ENCODE measurements at places on chromosomes 6 and 20. TPM values are rescaled to one million over a fixed set of nuclear protein-coding genes. Genes with fewer than 3 reads are reported as not detected.

- no peaks in the 10 kb centered on the region for H3K27me3 ChIP-seq
- H3K36me3 ChIP-seq: no peaks in the 10 kb centered on the region
- peak; percentile 42 for DNase-seq
- H3K4me1 ChIP-seq: no peaks in the 10 kb centered on the region
- no peak overlapping the region for H3K27ac ChIP-seq
These were observed 987 bp downstream of the TMEM181 start for GRCh38 chr6:158560836-158561320.

- H3K36me3 ChIP-seq: no peaks in the 10 kb centered on the region
- H3K4me3 ChIP-seq: no peak overlapping the region
- H3K27ac ChIP-seq: no peak overlapping the region
These were observed 116.5 kb downstream of the TCP11 start for GRCh38 chr6:35024551-35025054.

GRCh38 chr20:3203315-3204123 is 963 bp downstream of the DDRGK1 start:
- peak overlapping the region; percentile 75 for H3K4me3 ChIP-seq
- peaks cover 10% of the 10 kb centered on the region for H3K4me1 ChIP-seq
- H3K36me3 ChIP-seq: no peaks in the 10 kb centered on the region

DNA sequence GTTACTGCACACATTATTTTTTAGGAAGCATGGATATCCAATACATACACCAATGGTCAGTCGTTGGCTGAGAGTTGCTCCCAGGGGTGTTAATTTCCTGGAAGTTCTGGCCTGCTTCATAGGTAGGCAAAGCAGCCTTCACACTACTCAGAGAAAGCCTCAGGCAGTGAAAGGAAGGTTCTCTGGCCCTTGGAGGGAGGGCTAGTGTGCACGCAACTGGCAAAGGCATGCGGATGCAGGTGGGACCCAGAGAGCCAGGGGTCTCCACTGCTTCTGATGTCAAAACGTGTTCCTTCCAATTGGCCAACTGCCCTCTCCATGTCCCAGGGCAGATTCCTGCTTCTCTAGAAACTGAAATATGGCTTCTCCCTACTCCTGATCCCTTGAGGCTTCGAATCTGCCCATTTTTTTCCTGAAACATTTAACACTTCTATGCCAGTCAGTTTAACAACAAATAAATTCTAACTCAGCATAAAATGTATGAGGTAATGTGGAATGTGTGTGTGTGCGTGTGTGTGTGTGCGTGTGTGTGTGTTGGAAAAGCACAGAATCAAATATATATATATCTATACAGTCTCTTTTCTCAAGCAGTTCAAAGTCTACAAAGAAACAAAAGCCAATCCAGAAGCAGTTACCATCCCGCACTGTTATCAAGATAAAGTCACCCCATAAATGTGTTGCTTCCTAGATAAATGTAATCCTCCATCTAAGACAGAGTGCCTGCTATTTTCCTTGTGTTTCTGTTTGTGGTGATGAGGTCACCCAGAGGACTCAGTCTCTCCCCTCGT is 94.0 kb upstream of the HIVEP1 start:
- no peak for DNase-seq
- H3K27ac ChIP-seq: no peak overlapping the region
- no peaks in the 10 kb centered on the region for H3K27me3 ChIP-seq
- no peak overlapping the region for H3K4me3 ChIP-seq
- H3K4me1 ChIP-seq: peaks cover 15% of the 10 kb centered on the region

The FHL5 gene
- total RNA-seq: not detected

Data from neural progenitor cell (in vitro differentiated cells).